ENCODE measurements at places on chromosomes 4 and X.

GRCh38 chr4:122065915-122066314, 86.2 kb upstream of the BLTP1 start:
- DNase-seq: no peak

GRCh38 chr4:134634301-134634700, 432.7 kb upstream of the PABPC4L start:
- no peak for DNase-seq

- DNase-seq: no peak
Observed at GRCh38 chrX:42109428-42109827, 186.1 kb upstream of the CASK start.

- no peak for DNase-seq
Observed at GRCh38 chrX:27884654-27885053, 76.9 kb downstream of the MAGEB10 start.

DNA sequence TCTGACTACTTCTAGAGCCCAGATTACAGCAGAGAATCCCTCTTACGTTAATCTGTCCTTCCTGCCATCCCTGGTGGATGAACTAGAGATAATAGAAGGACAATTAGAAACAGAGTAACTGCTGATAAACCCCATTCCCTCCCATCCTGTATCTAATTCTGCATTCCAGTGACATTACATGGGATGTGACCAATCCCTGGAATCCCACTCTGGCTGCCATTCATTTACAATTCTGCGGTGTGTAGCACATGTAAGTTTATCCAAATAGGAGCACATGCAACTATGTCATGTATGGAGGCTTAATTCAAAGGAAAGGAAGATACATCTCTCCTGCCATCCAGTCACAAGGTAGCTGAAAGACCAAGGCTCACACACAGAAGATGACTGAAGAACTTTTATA, 339.5 kb downstream of the GPAT3 start:
- no peak for DNase-seq

DNA sequence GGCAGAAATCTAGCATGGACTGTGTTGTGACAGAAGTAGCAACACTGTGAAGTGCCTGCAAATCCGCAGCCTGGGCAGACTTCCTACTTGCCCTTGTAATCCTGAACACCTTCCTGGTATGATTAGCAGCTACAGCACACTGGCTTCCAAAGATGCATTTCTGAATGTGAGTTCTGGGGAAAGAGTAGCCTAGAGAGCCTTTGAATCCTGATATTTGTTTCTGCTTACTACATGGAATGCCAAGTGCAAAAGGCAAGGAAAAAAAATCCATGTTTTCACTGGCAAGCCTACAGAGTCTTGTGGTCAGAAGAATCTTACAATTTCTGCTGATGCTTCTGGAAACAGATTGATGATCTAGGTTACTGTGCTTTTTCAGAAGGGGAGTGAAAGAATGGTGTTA, 223.7 kb downstream of the COL25A1 start:
- DNase-seq: no peak

GRCh38 chrX:78653118-78653822, 5.9 kb downstream of the RTL3 start:
- no peak for DNase-seq

DNA sequence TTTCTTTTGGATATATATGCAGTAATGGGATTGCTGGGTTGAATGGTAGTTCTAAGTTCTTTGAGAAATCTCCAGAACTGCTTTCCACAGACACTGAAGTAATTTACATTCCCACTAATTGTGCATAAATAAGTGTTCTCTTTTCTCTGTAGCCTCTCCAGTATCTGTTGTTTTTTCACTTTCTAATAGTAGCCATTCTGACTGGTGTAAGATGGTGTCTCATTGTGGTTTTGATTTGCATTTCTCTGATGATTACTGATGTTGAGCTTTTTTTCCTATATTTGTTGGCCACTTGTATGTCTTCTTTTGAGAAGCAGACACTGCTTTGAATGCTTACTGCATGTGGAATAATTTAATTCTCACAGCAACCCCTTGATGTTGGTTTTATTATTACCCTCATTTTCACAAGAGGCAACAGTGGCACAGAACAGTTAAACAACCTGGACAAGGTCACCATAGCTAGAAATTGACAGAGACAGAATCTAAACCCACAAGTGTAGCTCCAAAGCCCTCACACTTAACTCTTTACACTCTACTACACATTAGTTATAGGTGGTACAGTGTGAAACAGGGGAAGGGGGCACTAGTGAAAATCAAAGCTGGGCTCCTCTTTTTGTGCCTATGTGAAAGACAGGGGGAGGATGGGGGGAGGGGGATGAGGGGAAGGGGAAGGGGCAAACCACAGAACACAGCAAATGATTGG, 96.1 kb downstream of the REELD1 start:
- no peak for DNase-seq

DNA sequence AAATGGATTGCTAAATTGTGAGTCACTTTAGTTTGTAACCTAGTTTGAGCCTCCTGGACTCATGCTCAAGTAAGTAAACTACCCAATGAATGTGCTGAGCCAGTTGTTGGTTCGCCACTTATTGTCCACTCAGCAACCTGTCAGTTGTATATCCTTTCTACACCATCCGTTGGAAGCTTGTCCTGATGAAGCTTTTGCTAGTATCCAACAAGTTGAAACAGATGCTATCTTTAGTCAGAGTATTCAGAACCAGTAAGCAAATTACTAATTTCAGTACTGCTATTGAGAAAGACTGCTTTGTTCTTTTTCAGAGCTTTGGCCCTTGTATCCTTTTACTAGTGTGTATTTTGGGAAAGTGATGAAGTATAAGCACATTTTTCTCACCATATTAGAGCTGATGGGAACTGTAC, 4.3 kb upstream of the NAA15 start:
- DNase-seq: no peak

DNA sequence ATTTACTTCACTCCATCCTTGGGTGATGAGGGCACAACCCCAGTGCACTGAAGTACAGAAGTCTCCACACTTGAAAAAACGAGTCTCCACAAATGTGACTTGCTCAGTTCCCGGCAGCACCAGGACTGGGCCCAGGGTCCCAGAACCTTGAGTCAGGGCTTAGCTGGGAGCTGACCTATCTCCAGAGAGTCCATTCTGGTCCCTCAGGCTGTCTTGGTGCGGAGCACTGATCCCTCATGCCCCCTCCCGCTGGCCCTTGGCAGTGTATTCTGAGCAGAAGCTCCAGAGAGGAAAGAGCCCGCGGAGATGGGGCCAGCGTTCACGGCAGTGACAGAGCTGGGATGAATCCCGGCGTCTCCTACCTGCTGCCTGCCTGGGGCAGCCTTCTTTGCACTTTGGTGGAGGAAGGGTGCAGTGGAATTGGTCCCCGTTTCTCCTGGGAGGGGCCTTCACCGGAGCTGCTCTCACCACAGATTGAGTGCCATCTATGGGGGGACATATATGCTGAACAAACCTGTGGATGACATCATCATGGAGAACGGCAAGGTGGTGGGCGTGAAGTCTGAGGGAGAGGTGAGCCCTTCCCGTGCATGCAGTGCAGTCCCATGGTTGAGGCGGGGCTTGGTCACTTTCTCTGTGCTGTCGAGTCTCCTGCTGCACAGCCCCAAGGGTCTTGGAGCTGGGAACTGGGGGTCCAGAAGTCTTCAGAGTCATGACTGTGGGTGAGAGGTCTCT, 3.2 kb upstream of the FAM50A start:
- DNase-seq: no peak

- no peak for DNase-seq
Observed at GRCh38 chr4:168241953-168242352, 76.6 kb downstream of the DDX60 start.

DNA sequence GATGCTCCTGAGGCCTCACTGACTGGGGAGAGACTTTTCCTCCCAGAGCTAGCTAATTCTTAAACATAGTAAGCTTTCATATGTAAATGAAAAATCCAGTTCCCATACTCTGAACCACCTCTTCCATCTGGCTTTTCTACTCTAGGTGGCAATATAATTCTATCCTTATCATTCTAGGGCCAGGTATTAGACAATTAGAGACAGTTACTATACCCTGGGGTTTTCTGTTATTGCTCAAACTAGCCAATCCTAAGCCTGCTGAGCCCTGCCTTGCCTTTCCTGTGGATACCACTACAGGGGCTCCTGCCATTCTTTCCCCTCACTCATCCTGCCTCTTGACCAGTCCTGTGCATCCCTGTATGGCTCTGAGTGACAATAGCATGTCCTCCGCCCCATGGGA, 552.0 kb downstream of the STIM2 start:
- no peak for DNase-seq

Measured in T-helper 17 cell (primary cell).